Activated effector memory CD4-positive, alpha-beta T cell treated with anti-CD3 and anti-CD28 coated beads, Interleukin-2, amount 50 U/mL, for 16 hours (primary cell): ENCODE measurements at places on chromosomes 1 and 21.

DNA sequence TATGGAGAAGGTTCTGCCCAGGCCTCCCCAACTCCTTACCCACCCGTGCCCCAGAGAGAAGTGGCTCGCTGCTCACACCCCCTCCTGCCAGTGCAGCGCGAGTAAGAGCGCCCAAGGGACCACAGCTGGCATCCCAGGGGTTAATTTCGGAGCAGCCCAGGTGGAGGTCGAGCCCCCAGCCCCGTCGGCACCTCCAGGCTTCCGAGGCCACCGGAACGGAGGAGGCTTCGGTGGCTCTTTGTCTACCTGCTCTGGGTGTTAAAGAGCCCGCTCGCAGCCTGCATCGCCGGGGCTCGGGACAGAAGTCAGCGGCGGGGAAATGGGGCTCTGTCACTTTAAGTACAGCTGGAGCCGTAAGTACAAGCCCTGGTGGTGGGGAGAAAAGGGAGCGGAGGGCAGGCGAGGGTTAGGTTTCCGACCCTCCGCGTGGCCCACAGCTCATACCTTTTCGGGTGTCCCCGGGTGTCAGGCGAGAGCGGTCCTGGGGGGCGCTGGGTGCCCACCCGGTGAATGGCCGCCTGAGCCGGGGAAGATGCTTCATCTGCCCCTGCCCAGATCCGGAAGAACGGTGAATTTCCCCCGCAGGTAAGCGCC, 89.4 kb upstream of the IPO9 start:
- DNase-seq = peak; percentile 81

GRCh38 chr1:234495231-234495990, 16.4 kb upstream of the TARBP1 start:
- no peak for DNase-seq

DNA sequence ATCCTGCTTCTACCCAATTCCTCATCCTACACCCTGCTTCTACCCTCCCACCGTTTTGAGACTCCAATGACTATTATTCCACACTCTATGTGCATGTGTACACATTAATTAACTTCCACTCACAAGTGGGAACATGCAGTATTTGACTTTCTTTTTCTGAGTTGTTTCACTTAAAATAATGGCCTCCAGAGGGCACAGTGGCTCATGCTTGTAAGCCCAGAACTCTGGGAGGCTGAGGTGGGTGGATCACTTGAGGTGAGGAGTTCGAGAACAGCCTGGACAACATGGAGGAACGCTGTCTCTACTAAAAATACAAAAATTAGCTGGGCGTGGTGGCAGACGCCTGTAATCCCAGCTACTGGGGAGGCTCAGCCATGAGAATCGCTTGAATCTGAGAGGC, 464.8 kb downstream of the PTBP2 start:
- DNase-seq = no peak

GRCh38 chr1:3319874-3320245, 134.6 kb upstream of the ARHGEF16 start:
- no peak for DNase-seq

DNA sequence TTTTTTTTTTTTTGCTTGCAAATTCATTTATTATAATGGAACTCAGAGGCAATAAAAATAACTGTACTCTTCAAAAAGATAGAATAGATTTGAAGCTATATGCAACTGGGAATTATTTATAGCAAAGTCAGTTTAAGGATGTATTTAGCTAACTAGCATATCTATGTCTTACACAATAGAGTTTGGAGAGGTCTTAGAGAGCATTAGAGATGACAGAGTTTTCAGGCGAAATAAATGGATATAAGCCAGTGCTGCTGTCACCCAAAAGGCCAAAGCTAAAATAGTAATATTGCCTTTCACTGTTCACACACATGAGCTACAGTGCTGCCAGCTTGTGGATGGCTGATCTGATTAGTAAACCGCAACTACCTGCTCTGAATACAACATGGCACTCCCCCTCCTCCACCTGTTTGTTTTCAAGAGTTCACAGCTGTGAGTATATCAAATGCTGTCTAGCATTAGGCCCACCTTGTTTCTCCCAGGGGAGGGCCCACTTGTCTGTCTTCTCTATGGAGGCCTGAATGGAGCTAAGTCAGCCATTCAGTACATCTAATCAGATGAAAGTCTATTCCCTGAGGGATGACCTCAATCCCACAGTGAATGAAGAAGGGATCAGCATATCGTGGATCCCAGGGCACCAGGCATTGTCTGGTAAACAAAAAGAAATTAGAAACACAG, 25.2 kb upstream of the SSX2IP start:
- DNase-seq = no peak

GRCh38 chr1:202551683-202552082, 158.6 kb downstream of the SYT2 start:
- DNase-seq = no peak
